ENCODE measurements at places on chromosomes 7 and 10. TPM values are rescaled to one million over a fixed set of nuclear protein-coding genes. Genes with fewer than 3 reads are reported as not detected.

The UPK3B gene
- total RNA-seq: 24.1 TPM

The DTX2 gene
- total RNA-seq: 20.1 TPM

The HKDC1 gene
- 1.2 TPM for total RNA-seq

The ZP3 gene
- 1.3 TPM for total RNA-seq

The UNCX gene
- total RNA-seq: 0.10 TPM

The ABCB1 gene
- total RNA-seq: not detected

The PDSS1 gene
- 20.2 TPM for total RNA-seq

The ARPC1A gene
- 121 TPM for total RNA-seq

The LANCL2 gene
- 19.4 TPM for total RNA-seq

The PON3 gene
- total RNA-seq: not detected

The GIMAP8 gene
- total RNA-seq: not detected

The CLEC5A gene
- not detected for total RNA-seq

The HOXA9 gene
- 71.2 TPM for total RNA-seq

The FAM13C gene
- total RNA-seq: not detected

The RAPGEF5 gene
- 3.6 TPM for total RNA-seq

The DNAJC9 gene
- total RNA-seq: 43.4 TPM

The RASSF4 gene
- total RNA-seq: 0.98 TPM

The HOXA4 gene
- total RNA-seq: not detected

Data from G401 (cell line).